ENCODE measurements at places on chromosomes 5 and 9.

DNA sequence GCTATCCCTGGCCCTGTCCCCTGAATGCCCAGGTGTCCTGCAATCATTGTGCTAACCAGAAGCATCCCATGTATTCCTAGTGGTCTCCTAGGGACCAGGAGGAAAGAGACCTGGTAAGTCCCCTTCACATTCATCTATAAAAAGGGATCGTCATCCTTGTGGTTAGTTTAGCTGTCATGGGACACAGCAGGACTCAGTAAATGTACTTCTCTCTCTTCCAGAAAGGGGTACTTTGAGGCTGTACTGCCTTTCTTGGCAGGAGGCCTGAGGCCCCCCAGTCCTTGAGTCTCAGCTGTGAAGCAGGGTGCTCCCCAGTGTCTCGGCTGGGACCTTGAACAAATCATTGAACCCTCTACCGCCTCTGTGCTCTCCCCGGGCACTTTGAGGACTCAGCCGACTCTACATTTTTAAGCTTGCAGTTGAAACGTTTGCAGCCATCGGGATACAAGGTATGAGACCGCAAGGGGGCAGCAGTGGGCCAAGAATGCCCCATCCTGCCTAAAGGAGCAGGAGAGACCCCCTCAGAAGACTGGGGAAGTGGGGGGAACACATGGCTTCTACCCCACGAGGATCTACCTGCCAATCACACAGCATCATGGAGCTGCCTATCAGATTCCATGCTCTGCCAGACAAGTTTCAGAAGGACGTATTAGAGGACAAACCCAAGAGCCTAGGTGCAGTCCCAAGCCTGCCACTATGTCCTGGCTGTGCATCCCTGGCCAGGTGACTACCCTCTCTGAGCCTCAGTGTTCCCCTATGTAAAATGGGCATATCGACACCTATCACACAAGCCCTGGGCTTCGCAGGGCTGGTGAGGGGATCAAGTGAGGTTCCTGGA, 2.4 kb upstream of the PHYKPL start:
- DNase-seq, result peak; percentile 61

GRCh38 chr5:56831773-56832172, 16.4 kb downstream of the MAP3K1 start:
- no peak for DNase-seq

- DNase-seq, result no peak
These were observed 72.5 kb upstream of the PCA3 start for GRCh38 chr9:76691517-76692313.

DNA sequence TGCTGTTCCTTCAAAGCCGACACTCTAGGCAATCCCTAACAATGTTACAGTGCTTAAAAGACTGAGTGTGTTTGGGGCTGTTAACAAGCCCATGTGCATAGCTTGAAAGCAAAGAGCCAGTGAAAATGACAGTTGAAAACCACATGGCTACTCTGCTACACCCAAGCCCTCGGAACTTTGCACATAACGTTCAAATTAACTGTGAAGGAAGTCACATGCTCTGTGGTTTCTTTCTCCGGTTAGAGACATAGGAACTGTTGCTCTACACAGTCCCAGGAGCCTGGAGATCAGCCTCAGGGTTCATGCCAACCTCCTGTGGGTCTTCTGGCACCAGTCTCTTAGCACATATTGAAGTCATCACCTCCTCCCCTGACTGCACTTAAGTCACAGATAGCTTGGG, 51.1 kb downstream of the C9orf152 start:
- DNase-seq, result no peak

DNA sequence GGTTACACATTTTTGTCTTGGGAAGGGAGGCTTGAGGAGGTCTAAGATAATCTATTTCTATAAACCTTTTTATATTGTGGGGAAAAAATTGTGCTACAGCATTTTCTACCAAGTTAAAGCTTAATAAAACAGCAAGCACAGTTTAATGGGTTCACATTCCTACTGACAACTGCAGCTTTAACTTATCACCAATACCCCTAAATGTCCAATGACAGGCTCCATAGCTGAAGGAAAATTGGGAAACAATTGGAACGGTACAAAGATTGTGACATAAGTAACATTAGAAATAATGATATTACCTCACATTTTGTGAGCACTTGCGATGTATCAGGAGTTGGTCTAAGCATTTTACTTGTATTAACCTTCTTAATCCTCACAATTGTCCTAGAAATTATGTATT, 79.5 kb upstream of the HAPLN1 start:
- DNase-seq, result no peak

- DNase-seq, result no peak
These were observed 27.5 kb downstream of the AMBP start for GRCh38 chr9:114050646-114051045.

DNA sequence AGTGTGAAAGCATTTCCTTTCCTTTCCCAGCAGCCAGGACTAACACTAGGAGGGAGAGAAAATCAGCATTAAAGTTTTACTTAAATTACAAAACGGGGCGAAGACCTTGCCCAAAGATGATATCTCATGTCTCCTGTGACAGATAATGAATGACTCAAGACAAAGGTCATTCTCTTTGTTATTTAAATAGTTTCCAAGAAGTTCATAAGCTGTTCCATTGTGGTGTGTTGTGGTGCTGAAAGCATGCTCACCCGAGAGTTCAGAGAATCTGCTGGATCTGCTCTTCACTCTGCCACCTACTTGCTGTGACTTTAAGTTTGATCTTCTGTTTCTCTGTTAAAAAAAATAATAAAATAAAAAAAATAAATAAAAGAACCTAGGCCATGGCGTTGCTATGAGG, 265.9 kb upstream of the NR4A3 start:
- no peak for DNase-seq

DNA sequence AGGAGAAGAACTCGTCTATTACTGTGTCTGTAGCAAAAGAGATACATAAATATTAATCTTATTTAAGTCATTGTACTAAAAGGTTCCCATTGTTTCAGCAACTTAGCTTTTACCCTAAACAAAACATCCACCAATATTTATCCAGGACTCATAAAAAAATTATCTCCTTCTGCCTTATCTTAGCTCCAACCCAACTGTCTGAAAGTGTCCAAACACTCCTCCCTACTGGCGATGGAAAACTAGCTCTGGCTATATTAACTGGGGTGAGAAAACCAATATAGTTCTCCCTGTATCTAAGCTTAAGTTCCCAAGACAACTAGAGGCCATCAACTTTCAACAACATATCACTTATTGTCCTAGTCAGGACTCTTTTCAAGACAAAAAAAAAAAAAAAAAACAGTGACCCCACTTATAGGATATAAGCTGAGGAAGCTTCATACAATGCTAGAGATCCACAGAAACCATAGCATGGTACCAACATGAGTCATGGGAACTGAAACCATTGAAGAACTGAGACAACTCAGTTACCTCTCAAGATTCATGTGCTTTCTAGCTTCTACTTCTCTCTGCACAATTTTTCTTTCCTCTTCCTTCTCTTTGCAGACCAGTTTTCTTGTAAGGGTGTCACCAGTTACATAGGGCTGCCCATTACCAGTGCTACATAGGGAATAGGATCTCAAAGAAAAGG, 150.7 kb upstream of the RASA1 start:
- DNase-seq, result no peak

GRCh38 chr9:7185612-7186011, 427.8 kb downstream of the KDM4C start:
- no peak for DNase-seq

GRCh38 chr9:5815461-5815860, 17.5 kb downstream of the ERMP1 start:
- no peak for DNase-seq

- no peak for DNase-seq
These were observed 20.9 kb downstream of the RFK start for GRCh38 chr9:76373173-76373783.

DNA sequence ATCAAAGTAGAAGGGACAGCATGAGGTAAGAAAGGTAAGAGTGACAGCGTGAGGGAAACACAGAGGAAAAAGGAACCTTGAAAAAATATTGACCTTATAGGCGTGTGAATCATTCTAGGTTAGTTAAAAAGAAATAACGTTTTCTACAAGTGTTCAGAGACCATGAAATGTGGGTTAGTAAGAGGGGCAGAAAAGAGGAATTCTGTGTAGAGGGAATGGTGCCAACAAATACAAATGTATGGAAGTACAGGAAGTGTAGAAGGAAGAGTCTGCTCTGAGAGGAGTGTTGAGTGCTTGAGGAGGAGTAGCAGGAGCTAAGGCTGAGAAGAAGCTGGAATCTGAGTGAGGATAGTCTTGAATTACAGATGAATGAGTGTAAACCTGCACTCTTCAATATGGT, 418.6 kb upstream of the RIOK2 start:
- no peak for DNase-seq

- DNase-seq, result no peak
These were observed 138.0 kb downstream of the ENC1 start for GRCh38 chr5:74502479-74502950.

- no peak for DNase-seq
These were observed 626.5 kb downstream of the DMRTA1 start for GRCh38 chr9:23073136-23073535.

GRCh38 chr5:88685591-88686541, 197.1 kb downstream of the MEF2C start:
- DNase-seq, result no peak

DNA sequence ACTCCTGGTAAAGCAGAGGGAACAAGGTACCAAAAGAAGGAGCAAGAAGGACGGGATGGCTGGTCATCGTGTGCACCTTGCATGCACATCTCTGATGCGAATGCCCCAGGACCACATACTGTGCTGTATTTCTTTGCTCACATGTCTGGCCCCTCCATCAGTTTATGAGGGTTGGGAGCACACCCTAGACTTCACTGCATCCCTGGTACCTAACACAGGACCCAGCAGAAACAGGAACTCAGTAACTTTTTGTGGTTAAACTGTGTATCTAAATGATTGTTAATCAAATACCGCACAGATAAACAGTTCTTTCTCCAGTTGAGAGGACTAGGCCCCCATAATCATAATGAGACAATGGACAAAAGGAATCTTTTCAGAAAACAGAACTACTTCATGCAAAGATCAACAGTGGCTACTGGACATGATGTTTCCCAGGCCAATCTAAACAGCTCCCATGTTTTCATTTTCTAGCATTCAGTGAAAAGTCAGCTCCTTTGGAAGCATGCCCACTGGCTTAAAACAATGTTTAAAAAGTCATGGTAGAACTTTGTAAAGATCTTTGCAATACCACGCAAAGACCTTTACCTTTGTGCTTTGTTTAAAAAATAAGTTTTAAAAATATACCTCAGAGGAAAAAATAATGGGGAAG, 55.5 kb upstream of the IFNK start:
- no peak for DNase-seq

- DNase-seq, result no peak
These were observed 983.0 kb upstream of the PTPRD start for GRCh38 chr9:11595756-11596155.

DNA sequence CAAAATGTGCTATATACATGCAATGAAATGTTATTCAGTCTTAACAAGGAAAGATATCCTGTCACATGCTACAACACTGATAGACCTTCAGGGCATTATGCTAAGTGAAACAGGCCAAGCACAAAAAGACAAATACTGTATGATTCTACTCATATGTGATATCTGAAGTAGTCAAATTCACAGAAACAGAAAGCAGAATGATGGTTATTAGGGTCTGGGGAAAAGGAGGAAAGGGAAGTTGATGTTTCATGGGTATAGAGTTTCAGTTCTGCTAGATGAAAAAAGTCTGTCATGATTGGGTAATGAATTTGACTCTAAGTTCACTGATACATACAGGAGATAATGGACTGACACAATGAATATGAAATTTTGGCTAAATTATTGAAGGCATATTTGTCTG, 11.2 kb upstream of the RIC1 start:
- no peak for DNase-seq

DNA sequence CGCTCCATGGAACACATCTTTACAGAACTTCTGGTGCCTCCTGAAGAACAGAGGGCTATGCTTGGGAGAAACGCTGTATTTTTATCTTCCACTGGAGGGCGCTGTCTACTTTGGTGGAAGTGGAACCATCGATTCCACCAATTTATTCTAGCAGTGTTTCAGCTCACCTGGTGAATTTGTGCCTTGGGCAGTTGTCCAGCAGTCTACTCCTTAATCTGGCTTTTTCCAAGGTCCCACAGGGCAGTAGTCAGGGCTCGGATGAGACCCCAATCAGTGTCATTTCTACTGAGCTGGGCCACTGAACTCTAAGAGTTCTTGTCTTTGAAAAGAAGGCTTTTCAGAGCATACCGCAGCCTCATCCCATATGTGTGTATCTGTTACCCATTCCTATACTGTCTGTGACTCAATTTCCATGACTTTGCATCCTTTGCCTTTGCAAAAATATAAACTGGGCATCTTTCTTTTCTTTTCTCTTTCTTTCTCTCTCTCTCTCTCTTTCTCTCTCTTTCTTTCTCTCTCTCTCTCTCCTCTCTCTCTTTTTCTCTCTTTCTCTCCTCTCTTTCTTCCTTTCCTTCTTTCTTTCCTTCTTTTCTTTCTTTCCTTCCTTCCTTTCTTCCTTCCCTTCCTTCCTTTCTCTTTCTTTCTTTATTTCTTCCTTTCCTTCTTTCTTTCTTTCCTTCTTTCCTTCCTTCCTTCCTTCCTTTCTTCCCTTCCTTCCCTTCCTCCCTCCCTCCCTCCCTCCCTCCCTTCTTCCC, 138.4 kb upstream of the ZNF618 start:
- peak; percentile 49 for DNase-seq

GRCh38 chr5:35887321-35888100, 30.8 kb downstream of the IL7R start:
- no peak for DNase-seq

DNA sequence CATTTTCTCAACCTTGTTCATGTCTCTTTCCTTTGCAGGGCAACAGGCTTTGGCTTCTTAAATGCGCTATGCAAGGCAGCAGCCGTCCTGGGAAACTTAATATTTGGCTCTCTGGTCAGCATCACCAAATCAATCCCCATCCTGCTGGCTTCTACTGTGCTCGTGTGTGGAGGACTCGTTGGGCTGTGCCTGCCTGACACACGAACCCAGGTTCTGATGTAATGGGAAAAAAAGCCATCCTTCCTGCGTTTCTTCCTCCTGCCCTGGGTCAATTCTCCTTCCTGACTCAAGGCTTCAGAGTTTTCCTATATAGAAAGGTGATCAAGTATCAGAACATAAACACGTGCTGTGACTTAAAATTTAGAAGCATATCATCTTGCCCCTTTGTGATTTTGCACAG, 77.8 kb upstream of the IQGAP2 start:
- no peak for DNase-seq

GRCh38 chr9:132150256-132150655, 11.6 kb upstream of the NTNG2 start:
- no peak for DNase-seq

DNA sequence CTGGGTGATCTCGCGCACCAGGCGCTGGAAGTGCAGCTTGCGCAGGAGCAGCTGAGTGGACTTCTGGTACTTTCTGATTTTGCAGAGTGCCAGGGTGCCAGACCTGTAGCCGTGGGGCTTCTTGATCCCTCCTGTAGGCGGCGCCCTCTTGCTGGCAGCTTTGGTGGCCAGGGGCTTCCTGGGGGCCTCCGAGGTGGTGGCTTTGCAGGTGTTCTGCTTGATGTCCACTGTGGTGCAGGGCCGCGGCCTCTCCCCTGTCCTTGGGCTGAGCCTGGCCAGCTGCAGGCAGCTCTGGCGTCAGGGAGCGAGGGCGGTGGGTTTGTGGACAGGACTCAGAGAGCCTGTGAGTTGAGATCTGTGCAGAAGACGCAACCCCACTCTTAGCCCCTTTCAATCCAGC, 36.1 kb downstream of the TAF11L14 start:
- no peak for DNase-seq
